ENCODE measurements at places on chromosomes 11 and 22.

DNA sequence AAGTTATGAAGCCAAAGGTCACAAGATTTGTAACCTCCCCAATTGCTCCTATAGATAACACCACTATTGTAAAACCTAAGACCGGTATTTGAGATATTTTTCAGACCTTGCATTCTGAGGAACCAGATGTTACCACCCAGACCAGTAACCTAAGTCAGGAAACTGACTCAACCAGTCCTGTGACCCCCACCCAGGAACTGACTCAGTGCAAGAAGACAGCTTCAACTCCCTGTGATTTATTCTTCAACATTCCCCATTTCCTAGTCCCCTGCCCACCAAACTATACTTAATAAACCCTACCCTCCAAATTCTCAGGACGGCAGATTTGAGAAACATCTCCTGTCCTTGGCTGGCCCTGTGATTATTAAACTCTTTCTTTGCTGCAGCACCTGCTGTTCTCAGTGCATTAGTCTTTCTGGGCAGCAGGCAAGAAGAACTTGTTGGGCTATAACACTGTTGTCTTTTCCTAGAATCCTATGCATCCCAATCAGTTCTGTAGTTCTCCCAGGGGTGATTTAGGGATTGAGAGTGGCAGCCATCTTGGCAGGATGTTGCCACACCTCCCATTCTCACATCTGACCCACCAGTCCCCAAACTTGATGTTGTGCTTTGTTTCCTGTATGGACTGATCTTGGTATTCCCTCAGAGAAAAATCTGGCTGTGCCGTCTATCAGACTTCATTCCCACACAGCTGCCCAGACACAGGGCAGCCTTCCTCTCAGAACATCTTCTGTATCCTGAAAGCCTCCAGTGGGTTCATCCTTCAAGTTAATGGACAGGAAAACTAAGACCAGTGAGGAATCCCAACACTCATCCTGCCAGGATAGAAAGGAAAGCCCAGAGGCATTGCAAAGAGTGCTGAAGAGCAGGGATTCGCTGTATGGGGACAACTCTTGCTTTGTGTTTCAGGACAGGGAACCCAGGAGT is 104.0 kb downstream of the PDE2A start:
- peak; percentile 54 for DNase-seq

- DNase-seq = no peak
Measured at GRCh38 chr11:128310676-128311445, 276.5 kb downstream of the ETS1 start.

DNA sequence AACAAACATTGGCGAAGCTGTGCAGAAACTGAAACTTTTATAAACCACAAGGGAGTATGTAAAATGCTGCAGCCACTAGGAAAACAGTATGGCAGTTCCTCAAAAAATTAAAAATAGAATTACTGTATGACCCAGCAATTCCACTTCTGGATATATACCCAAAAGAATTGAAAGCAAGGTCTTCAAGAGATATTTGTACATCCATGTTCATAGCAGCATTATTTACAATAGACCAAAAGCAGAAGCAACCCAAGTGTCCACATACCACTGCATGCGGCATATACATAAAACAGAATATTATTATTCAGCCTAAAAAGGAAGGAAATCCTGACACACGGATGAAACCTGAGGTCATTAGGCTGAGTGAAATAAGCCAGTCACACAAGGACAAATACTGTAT is 85.8 kb downstream of the RELT start:
- no peak for DNase-seq

GRCh38 chr11:104462341-104462740 is 298.4 kb upstream of the PDGFD start:
- no peak for DNase-seq

DNA sequence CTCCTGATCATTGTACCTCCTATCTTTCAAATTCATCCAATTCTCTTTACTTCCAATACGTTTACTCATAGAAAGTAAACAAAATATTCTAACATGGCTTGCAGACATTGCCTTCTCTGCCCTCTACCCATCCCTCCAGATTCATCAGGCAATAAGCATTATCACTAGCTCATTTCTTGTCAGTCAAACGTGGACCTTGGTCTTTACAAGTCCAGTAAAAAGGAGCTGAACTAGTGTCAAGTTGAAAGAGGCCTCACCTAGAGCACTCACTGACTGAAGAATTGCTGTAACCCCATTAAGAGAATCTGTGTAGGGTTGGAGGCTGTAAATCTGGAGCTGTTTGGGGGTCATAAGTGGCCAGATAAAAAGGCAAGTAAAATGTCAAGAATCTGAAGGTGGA is 435.0 kb upstream of the CCDC179 start:
- DNase-seq = no peak

Data from CD4-positive, alpha-beta T cell treated with Interleukin-1 beta for 1 hour (primary cell).